G401 (cell line): ENCODE measurements at places on chromosomes 12 and 14. TPM values are rescaled to one million over a fixed set of nuclear protein-coding genes. Genes with fewer than 3 reads are reported as not detected.

DNA sequence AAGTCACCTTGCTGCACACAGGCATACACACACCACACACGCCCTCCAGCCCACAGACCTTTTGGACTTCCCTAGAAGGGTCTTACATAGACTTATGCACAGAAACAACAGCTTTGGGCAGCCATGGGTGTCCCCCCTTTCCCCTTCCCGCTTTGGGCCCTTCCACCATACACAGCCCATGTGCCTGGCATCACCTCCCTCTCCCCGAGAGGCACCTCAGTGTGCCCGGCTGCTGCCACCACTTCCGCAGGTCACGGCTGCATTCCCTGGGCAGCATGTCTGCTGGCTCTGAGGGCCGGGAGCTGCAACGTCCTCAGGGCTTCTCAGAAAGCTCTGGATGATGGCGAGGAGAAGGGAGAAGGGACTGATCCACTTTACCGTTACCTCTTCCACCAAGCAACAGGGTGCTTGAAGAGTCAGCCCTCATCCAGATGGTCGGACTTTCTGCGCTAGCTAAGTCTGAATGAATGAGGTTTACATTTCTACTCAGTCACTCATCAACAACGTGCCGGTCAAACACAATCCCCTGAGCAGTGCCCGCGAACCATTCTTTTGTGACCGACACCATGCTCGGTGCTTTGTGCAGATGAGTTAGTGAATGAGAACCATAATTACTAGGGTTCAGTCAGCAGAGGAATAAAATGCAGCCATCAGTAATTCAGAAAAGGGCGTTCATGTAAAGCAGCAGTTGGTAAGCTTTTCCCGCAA lies 72.2 kb upstream of the BCL11B start:
- DNase-seq, result no peak

- no peak for DNase-seq
Measured at GRCh38 chr14:38404100-38404541, 148.2 kb upstream of the CLEC14A start.

DNA sequence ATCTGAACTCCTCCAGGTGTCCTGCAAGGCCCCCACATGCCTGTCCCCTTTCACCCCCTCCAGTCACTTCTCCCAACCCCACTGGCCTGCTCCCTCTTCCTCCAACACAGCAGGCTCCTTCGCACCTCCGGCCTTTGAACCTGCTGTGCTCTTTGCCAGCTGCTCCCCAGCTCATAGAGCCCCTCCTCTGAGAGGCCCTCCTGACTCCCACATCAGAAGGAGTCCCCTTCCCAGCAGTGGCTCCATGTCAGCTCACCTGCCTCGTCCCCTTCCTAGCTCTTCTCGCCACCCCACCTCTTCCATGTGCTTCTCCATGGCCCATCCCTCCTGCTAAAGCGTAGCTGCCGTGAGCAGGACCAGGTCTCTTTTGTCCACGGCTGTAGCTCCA lies 22.1 kb downstream of the SCARB1 start:
- no peak for DNase-seq

GRCh38 chr12:112148031-112148513 lies 22.7 kb downstream of the TRAFD1 start:
- no peak for DNase-seq

FAM90A1 gene
- total RNA-seq, result not detected in 2 replicates

KRT75 gene
- total RNA-seq, result 0.20 and 0.43 TPM in 2 replicates

CHGA gene
- total RNA-seq, result 0.24 TPM in 1 of 2 replicates, not detected in the other
